Stromal cell of bone marrow (primary cell): ENCODE measurements at places on chromosomes 5 and 9.

GRCh38 chr9:22008384-22008716, 755 bp downstream of the CDKN2B start:
- no peak for DNase-seq

- peak; percentile 74 for DNase-seq
Observed at GRCh38 chr5:175216991-175217390, 227.0 kb downstream of the DRD1 start.

DNA sequence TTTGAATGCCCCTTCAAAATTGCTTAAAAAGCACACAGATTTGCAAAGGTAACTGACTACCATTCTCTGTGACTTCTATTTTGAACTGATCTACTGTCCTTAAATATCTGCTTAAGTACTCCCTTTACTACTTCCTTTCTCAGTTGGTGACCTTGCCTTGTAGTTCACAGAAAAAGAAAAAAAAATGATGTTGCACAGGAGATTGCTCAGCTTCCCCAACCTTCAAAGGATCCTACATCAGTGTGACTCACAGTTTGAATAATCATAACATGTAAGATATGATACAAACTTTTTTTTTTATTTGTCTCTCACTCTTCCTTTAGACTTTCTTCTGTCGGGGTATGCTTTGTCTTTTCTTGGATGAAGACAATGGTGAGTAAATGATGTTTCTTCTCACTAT, 1029.6 kb downstream of the CDH12 start:
- DNase-seq = no peak

DNA sequence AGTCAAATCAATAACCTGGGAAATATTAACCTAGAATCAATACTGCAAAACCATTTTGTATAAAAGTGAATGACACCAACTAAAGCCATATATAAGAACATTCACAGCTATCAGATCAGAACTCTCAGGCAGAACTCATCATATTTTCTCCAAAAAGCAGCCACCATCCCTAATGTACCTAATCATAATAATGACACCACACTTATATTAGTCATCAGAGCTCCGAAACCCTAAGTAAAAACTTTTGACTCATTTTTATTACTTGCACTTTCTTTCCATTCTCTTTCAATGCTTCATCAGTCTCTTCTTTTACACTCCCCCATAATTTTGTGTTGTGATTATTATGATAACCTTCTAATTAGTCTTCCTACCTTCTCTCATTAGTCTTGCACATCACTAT, 45.3 kb downstream of the INSL6 start:
- peak; percentile 2 for DNase-seq

- DNase-seq = no peak
Observed at GRCh38 chr5:159215886-159216285, 6.5 kb upstream of the RNF145 start.

DNA sequence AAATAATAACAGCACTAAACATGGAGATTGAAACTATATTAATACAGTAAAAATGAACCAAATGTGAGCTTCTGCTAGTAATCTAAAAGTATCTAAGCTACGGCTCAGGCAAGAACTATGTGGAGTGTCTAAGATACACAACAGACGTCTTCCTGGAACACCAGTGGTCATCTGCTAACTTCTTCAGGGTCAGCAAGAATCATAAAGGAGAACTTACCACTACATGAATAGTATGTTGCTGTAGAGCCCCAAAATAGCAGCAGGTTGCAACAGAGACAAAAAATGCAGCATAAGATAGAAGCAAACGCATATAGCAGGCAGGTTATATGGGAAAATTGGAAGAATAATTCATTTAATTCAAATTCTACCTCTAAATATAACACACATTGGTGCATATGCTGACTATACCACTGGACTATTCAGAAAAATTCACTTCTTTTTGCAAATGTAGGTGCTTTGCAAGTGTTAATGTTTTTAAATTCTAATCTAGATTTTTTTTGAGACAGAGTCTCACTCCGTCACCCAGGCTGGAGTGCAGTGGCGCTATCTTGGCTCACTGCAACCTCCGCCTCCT, 27.1 kb downstream of the DCTN4 start:
- DNase-seq = no peak

DNA sequence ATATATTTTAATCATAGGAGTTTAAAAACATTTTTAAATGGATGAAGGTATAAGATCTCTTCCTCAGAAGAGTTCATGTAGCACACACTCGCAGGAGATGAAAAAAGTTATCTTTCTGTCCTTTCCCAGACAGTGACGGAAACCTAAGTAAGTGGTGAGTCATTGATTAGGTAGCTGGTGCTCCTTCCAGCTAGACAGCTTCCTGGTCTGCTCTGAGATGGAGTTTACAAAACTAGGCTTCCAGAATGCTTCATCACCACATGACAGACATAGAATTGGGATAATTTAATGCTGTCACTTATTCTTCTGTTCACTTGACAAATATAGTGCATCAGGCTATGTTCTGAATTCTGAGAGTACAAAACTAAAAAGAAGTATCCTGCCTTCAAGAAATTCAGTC, 2393.0 kb upstream of the C9orf72 start:
- no peak for DNase-seq

GRCh38 chr9:111904026-111904425, 7.4 kb downstream of the UGCG start:
- no peak for DNase-seq

GRCh38 chr9:114327749-114328148, 1.9 kb upstream of the ORM2 start:
- DNase-seq = no peak

DNA sequence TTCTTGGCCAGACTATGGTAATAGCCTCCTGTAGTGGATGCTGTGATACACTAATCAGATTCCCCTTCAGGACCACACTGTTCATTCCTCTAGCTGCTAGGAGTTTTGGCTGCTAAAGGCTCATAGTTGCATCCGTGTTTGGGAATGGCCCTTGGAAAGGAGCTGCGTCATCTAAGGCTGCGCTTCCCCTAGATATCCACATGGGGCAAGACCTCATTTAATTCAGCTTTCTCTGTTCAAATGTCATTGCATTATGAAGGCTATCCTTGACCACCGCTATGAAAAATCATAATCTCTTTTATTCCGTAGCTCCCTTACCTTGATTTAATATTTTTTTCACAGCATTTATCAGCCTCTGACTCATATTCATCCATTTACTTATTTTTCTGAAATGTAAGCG, 258.3 kb upstream of the NR4A3 start:
- no peak for DNase-seq

DNA sequence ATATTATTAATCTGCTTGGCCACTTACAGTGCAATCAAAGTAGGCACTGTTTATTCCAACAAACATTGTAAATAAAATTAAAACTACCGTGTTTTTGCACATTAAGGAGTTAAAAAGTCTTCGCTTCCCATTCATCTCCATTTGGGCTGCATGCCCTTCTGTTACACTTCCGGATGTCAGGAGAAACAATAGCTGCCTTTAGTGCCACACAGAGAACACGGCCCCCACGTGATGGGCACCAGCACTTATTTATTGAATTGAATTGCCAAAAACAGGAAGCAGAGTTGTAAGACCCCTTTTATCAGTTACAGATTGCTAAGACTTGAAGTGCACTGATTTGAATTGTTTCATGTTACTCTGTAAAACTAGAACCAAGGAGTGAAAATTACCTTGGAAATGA, 80.4 kb downstream of the LHFPL2 start:
- DNase-seq = no peak

DNA sequence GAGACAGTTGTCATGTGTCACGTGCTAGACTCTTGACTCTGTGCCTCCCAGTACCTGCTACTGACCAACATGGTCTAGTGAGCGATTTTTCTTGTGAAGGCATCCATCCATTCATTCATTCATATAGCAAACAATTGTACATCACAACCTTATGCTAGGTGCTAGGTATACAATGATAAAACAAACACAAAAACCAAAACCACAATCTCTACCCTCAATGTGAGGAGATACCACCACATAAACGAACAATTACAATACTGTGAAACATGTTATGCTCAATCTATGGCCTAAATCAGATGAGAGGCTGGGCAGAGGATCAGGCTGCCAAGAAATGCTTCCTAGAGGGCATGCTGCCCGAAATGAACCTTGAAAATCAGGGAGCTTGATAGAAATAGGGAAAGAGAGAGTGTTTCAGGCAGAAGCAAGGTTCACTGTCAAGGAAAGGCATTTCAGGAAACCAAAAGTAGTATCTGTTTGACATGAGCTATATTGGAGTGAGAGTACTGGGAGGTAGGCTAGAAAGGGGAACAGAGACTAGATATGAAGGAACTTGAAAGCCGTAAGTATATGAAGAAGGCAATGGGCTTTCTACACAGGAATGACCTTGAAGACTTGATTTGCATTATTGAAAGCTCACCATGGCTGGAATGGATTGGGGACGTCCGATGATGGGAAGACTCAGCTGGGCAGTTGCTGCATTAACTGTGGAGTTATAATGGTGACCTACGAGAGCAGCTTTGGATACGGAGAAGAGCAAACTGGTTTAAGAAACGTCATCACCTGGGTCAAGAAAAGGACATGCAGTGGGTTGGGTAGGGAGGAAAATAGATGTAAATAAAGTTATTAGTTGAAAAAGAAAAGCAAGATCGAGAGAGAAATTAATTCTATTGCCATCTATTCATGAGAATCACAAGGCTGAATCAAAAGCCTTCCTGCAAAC, 90.1 kb downstream of the THBS4 start:
- DNase-seq = no peak

- DNase-seq = no peak
Observed at GRCh38 chr9:2568689-2569088, 52.9 kb upstream of the VLDLR start.

- DNase-seq = no peak
Observed at GRCh38 chr5:11386398-11386797, 517.8 kb downstream of the CTNND2 start.

GRCh38 chr9:120928015-120928482, 1.5 kb upstream of the TRAF1 start:
- no peak for DNase-seq

- no peak for DNase-seq
Observed at GRCh38 chr9:18698992-18699391, 225.0 kb downstream of the ADAMTSL1 start.

DNA sequence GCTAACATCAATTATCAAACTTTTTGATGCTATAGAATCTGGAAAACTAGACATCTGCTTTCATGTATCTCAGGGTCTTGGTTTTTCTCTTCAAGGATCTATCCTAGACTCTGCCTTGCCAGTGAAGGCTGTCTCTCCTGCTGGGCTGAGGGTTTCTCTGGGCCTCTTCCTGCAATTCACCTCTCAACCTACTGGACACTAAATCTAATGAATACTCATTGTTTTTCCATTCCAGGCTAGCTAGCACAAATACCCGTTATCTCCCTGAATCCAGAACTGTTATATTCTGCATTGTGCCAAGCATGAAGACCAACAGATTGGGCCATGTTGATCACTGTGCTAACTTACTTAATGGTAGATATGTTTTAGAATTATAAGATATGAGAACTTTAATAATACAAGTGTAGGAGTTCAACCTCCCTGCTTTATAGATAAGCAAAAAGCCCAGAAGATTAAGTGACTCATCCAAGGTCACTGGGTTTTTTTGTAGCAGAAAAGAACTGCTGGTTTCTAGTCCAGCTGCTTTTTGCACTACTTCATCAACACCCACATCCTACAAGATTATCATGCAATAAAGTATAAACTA, 56.5 kb upstream of the RNF38 start:
- no peak for DNase-seq

DNA sequence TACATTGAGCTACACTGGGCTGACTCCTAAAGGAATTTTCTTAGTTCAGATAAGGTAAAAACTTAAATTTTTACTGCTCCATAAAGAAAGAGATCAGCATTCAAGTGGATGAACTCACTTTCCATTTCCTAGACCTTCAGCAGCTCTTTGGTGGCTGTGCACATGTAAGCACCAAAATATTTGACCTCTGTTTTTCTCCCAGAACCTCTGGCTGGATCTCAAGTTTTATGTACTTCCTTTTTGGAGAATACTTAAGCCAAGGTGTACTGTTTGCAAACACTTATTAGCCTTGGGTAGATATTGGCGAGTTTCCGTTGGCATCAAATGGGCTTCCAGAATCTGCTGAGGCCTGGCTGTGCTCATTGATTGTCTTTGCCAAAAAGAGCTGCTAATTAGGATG, 10.3 kb downstream of the TNC start:
- DNase-seq = no peak

DNA sequence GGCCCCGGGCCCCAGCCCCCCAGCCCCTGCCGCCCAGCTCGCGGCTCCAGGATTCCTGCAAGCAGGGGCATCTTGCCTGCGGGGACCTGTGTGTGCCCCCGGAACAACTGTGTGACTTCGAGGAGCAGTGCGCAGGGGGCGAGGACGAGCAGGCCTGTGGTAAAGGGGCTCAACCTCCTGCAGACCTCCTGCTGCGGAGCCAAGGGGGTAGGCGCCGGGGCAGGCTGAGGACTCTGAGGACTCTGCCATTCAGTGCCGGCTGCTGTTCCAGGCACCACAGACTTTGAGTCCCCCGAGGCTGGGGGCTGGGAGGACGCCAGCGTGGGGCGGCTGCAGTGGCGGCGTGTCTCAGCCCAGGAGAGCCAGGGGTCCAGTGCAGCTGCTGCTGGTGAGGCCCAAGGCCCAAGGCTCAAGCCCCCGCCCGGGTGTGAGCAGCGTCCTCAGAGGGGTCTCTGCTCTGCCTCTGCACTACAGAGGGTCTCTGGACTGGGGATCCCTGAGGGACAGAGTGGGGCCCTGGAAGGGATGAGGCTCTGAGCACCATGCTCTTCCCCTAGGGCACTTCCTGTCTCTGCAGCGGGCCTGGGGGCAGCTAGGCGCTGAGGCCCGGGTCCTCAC, 3.4 kb downstream of the MAMDC4 start:
- DNase-seq = no peak

GRCh38 chr5:122749886-122750285, 25.0 kb upstream of the SNX2 start:
- DNase-seq = peak; percentile 28

DNA sequence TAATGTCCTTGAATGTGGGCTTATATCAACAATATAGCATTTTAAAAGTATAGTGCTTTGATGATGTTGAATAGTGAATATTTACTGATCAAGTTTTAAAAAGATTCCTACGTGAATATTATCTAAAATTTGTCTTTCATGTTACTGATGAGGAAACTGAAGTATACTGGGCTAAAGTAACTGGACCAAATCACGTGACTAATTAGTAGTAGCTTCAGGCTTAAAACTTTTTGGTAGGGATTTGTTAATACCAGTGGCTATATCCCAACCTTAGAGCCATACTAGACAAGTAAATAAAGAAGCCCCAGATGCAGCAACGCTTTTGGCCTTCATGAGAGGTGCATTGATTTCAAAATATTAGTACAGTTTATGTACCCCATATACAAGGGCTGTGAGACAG, 152.1 kb upstream of the EDIL3 start:
- DNase-seq = no peak

DNA sequence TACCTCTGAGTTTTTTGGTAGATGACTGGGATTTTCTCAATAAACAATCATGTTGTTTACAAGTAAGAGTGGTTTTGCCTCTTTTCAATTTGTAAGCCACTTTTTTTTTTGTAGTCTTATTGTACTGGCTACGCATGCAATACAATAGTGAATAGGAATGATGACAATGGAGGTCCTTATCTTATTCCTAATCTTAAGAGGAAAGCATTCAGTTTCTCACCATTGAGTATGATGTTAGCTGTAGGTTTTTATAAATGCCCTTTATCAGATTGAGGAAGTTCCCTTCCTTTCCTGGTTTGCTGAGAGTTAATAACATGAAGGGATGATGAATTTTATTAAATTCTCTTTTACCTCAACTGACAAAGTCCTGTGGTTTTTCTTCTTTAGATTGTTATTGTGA, 155.2 kb downstream of the ADAMTSL1 start:
- DNase-seq = no peak
